ENCODE measurements at places on chromosomes 4 and X.

- no peak for DNase-seq
Observed at GRCh38 chr4:185683222-185683621, 128.8 kb downstream of the SORBS2 start.

- peak; percentile 9 for DNase-seq
Observed at GRCh38 chr4:82951196-82951595, 50.7 kb downstream of the THAP9 start.

DNA sequence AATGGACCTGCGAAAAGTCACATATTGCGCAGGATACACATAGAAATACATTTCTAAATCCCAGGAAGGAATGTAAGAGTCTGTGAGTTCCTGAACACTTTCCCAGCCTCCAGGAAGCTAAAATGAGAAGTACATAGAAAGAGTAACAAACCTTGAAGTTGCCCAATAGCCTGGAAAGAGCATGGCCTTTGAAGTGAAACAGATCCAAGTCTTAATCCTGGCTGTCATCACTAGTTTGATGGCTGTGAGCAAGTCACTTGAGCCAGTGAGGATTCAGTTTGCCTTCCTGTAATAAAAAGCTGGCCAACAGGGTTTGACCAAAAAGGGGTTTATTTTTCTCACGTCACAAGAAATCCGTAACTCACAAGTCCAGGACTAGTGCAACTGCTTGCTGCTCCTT is 69.8 kb downstream of the ARHGEF38 start:
- no peak for DNase-seq

GRCh38 chr4:79662651-79663050 is 254.6 kb upstream of the GK2 start:
- DNase-seq: no peak

DNA sequence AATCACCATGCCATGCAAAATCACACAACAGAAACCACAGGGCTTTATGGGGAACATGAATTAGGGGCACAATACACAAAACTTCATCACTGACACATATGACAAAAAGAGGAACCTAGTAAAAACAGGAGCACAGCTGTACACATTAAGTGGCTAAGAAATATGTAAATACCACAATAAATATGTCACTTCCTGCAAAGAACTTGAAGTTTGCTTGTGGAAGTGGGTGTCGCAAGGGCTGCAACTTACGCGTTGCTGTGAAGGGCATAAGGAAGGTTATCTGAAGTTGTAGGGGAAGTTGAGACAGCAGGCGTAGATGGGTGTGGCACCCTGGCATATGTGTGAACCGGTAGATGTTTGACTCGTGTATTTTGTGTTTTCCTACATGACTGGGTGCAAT is 42.4 kb downstream of the CLCN4 start:
- peak; percentile 28 for DNase-seq

GRCh38 chr4:128958194-128958593 is 135.1 kb downstream of the SCLT1 start:
- no peak for DNase-seq

GRCh38 chr4:100166297-100167039 is 23.8 kb downstream of the DDIT4L start:
- no peak for DNase-seq

- no peak for DNase-seq
Observed at GRCh38 chr4:92305878-92306520, 2.2 kb downstream of the GRID2 start.

GRCh38 chr4:172978848-172979247 is 189.8 kb upstream of the GALNT7 start:
- DNase-seq: no peak

DNA sequence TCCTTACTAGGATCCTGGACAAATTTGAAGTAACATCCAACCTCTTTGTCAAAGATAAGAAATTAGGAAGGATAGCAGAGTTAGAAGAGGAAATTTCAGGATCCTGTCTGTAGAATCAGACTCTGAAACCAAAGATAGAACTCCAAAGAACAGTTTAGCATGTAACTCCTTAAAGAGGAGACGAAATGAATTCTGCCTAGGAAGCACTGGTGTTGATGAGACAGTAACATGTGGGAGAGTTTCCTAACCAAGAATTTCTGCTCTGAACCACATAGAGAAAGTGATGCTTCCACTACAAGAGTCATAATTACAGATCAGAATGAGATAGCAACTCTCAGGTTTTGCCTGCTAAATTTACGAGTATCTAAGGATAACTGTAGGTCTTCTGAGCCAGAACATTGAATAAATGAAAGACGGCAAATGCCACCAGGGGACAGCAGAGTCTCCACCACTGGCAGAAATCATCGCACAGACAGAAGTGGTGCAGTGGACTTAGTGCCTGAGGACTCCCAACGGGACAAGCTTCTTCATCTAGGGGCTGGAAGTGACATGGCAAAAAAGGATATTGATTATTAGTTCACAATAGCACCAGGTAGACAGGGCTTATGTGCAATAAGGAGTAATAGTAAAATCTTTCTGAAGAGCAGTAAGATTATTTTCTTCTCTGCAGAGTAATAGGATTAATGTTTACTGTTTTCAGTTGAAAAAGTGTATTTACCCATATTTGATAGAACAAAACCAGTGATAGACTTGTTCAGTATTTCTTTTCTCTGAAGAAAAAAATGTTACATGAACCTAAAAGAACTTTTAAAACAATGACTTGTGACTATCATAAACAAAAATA is 6.7 kb upstream of the PPID start:
- DNase-seq: peak; percentile 70
